NCI-H2107 (cell line): ENCODE measurements at places on chromosomes 7 and 10.

DNA sequence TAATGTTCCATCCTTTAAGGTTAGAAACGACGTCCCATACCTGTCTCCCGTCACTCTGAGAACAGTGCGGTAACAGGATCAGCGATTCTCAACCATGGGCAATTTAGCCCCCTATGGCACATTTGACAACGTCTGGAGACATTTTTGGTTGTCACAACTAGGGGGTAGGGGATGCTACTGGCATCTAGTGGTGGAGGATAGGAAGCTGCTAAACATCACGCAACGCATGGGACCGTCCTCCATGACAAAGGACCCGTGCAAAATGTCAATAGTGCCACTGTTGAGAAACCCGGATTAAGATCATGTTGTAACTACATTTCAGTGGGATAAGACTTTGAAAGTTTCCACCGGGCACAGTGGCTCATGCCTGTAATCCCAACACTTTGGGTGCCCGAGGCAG lies 5.0 kb upstream of the PAXIP1 start:
- no peak for DNase-seq

DNA sequence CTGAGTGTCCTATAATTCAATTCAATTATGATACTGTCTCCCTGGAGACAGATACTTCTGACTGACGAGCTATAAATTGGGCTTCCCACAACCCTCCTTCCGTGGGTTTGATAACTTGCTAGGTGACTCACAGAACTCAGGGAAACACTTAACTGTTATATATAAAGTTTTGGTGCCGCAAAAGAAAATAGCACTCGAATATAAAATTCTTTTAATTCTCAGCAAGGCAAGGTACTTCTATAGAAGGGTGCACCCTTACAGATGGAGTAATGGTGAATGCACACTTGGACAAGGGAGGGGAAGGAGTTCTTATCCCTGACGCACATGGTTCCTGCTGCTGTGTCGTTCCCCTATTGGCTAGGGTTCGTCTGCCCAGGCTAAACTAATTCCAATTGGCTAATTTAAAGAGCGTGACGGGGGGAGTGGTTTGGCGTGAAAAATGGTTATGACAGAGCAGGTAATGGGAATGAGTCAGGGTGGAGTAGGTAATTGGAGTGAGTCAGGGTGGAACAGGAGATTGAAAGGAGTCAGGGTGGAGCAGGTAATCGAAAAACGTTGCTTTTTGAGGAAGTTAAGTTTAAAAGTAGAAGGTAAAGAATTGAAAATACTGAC lies 20.8 kb upstream of the GHITM start:
- no peak for DNase-seq

- no peak for DNase-seq
These were observed 20.5 kb downstream of the SPAG6 start for GRCh38 chr10:22365644-22366434.

GRCh38 chr10:133131734-133132472 lies 28.1 kb upstream of the KNDC1 start:
- DNase-seq, result no peak

DNA sequence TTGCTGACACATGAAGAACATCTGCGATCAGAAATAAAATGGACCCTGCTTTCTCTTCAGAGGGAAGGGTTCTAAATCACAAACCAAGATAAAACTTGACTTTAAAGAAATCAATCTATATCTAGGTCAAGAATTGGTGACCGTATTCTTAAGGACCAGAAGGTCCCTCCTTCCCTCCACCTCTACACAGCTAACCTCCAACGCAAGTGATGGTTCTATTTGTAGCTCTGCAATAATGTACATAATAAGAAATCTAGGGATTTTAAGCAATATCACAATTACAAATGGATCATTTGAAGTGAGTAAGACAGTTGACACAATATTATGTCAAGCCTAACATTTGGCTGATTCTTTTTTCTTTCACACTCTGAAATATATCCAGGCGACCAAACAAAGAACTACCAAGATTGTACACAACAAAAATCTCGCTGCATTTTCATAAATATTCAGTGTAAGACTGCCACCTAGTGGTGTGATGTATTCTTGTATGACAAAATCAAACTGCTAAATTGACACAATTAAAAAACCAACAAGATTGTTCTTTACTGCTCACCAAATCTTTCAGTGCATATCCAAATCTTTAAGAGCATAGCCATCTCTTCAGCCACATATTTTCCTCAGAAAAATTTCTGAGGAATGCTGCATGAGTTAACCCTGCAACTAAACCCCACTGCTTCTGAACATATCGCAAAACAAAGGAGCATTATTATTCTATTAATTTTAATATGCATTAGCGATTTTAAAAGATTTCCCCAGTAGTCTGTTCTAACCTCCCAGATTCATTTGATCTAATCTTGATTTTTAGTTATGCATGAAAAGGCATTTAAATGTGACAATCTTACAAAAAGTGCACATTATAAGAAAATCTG lies 44.5 kb downstream of the ICA1 start:
- DNase-seq, result peak; percentile 69

- no peak for DNase-seq
These were observed 25.9 kb downstream of the VAX1 start for GRCh38 chr10:117112220-117112619.

DNA sequence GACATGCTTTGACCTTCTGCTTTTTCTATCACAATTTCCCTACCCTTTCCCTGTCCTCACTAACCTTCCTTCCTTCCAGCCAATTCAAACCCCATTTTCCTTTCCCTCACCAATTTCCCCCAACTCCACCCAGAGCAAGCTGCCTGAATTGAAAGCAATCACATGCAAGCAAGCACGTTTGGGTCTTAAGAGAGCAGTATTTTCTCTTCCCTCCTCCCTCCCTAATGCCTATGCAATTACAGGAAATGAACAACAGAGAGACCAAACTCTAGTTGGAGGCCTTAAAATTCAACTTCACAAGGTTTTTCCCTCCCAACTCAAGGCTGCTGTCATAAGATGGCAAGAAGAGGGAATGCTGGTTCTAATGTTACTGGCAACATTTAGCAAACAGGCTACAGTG lies 117.2 kb downstream of the MYOF start:
- DNase-seq, result no peak

GRCh38 chr7:105860793-105861192 lies 15.6 kb downstream of the ATXN7L1 start:
- no peak for DNase-seq

DNA sequence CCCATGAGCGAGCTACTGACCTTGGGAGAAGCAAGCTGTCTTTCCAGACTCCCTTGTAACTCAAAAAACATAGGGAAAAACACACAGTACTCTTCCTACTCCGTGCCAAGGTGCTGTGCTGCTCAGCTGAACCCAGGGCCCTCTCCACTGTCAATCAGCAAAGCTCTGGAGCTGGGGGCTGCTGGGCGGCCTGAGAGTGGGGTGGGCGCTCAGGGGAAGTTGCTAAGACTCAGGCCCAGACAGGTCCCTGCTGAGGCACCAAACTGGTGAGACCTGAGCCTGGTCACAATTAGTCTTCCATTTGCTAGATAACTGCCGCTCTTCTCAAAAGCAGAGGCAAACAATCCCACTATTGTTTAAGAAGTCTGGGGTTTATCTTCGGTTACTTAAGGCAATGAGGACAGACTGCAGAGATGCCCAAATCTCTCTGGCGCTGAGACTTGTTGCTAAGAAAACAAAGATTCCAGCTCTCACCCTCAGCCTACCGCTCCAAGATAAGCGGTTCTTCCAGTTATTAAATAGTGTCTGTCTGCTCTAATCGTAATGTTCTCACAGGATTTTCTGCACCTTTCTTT lies 22.0 kb downstream of the STEAP1B start:
- no peak for DNase-seq
